Motor neuron (in vitro differentiated cells): ENCODE measurements at places on chromosomes 4 and X.

DNA sequence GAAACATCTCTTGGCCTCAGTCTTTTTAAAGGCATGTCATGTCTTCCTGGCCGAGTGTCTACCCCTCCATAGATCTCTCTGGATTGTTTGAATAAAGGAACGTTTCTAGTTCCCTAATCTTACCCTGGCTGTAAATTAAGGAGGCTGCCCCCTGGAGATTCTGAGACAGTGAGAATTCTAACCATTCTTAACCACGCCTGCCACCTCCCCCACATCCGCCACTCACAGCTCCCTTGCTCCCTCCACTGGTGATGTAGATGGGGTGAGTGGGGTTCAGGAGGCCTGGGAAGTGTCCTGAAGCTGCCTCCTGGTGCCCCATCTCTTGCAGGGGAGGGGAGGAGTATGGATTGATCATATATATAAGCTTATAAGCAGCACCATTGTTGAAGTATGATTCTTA, 48.0 kb upstream of the TRIM2 start:
- no peak for ATAC-seq

DNA sequence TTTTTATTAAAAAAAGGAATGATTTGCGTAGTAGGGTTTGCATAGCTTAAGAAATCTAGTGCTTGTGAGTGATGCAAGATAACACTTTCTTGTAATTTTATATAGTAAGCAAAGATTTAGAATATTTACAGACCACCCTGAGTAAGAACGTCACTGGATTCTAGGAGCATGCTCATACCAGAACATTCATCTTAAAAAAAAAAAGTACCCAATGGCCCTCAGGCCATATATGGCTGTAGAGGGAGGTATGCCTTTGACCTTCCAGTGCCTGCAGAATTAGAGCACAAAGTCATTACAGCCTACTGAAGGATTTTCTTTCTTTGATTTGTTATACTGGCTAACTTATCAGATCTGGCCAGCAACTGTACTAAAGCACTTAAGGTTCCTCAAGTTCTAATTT, 236.3 kb upstream of the GYPA start:
- no peak for ATAC-seq

- ATAC-seq: no peak
These were observed 337.5 kb downstream of the GRIA2 start for GRCh38 chr4:157558016-157558415.

GRCh38 chrX:153861151-153861550, 24.8 kb downstream of the L1CAM start:
- no peak for ATAC-seq

DNA sequence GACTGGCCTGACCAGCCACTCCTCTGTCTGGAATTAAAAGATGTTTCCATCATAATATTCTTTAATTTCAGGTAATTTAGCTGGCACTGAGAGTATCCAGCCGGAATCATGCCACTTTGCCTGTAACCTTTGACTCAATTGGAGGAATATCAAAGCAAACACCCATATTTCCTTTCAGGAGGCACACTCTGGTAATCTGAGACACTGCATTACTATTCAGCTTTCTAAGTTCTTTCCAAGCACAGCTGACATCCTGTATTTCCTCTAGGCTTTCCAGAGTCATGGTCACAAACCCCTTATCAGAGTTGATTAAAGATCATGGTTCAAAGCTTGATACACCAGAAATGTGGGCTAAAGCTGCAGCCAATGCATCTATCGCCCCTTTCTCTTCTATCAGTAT, 29.3 kb downstream of the INTS12 start:
- ATAC-seq: no peak
